CD4-positive, alpha-beta T cell treated with Interleukin-12 subunit alpha and Interleukin-12 subunit beta, for 1 hour (primary cell): ENCODE measurements at places on chromosomes 1 and 21.
A peak's percentile ranks its signal among the peaks of the same experiment; 100 is the strongest.

DNA sequence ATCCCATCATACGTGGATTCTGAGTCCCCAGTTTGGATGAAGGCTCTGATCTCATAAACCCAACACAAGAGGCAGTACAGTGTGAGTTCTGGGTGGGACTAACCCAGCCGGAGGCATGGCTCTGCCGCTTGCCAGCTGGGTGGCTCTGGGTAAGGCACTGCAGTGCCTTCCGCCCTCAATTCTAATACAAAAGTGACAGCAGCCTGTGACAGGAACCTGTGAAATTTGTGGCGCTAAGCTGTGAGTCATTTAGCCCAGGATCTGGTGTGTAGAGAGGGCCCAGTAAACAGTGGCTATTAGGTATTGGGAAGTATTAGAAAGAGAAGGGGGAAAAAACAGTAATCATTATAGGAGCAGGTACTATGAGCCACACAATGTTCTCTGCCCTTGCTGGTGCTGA, 23.3 kb downstream of the HSPG2 start:
- DNase-seq: no peak

DNA sequence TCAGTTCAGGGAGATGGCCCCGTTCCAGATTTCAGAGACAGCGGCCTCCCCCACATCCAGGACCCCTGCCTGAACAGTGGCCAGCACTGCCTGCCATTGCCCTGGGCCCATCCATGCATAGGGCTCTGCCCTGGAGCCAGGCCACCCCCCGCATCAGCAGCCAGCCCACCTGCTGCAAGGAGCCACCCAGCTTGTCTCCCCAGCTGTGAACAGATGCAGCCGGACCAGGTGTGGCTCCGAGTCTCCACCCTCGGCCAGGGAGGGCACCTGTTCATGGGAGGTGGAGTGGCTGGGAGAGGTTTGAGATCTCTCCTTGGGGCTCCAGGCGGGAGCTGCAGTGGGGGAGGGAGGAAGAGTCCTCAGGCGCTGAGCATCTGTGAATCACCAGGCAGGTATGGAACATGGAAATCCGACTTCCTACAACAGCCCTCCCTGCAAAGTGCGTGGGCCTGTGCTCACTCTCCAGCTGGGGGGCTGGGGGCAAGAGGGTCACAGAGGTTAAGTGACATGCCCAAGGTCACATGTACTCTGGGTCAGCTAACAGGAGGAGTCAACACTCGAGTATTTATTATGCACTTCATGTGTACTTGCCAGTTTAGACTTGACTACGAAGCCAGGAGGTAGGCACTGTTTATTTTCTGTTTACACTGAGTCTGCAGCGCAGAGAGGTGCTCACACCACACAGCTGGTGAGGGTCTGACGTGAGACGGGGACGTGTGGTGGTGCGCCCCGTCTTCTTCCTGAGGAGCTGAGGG, 4.8 kb upstream of the HES5 start:
- DNase-seq: no peak

- no peak for DNase-seq
These were observed 247.5 kb downstream of the USH2A start for GRCh38 chr1:216175714-216176113.

- DNase-seq: no peak
These were observed 95.4 kb downstream of the INTS7 start for GRCh38 chr1:211939876-211940468.

- DNase-seq: no peak
These were observed 2.4 kb upstream of the BARHL2 start for GRCh38 chr1:90719330-90720144.

GRCh38 chr1:7402548-7402850, 368.6 kb upstream of the VAMP3 start:
- DNase-seq: no peak

GRCh38 chr1:88549536-88549935, 134.5 kb upstream of the PKN2 start:
- no peak for DNase-seq

GRCh38 chr1:74690909-74691308, 17.3 kb upstream of the ERICH3 start:
- DNase-seq: no peak

- DNase-seq: no peak
These were observed 854.4 kb downstream of the LTN1 start for GRCh38 chr21:28138272-28138671.

GRCh38 chr1:117698398-117699160, 92.7 kb downstream of the TENT5C start:
- no peak for DNase-seq

DNA sequence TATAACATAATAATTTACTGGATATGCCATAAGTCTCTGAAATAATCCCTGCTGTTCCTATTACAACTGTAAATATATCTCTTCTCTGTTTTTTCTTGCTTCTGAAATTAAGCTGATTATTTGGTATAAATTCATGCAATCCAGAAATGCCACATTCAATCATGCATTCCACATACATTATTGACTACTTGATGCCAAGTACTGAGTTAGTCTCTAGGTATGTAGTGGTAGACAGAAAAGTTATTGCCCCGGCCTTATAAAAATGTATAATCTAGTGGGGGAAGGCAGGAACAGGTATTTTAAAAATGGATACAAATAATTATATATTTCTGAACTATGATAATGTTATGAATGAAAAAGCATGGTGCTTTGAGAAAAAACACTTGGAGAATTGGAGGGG, 338.6 kb upstream of the SNX7 start:
- DNase-seq: no peak

GRCh38 chr1:205286335-205286950, 35.1 kb downstream of the NUAK2 start:
- peak; percentile 79 for DNase-seq

GRCh38 chr1:47227341-47228232, 4.4 kb downstream of the TAL1 start:
- no peak for DNase-seq

DNA sequence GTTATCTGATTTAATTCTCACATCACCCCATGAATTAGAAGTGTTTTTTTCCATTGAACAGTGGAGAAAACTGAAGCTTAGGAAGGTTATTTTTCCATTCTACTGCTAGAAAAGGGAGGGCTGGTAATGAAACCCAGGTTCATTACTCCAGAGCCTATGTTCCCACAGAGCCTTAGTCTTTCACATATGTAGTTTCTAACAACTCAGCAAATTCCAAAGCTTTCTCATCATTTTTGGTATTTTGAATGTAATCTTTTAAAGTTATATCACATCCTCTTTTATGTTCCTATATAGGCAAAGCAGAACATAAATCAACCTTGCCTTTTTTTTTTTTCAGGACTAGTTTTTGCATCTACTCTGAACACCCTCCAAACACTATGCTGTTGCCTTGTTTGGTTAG, 131.9 kb upstream of the BEND5 start:
- no peak for DNase-seq

DNA sequence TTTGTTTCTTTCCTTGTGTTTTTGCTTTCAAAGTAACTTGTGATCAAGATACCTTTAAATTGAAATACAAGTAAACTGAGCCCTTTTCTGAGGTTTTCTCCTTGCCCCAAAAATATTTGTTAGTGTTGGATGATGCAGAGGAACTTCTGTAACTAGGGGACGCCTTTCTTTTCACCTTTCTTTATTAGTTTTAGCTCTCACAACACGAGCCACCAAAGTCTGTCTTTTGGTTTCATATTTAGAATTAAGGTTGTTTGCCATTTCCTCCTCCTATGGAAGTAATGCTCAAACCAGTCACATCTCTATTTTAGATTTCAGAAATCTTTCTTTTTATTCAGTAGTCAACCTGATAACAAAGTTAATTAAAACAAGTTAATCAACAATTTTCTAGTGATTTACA, 120.8 kb downstream of the ZP4 start:
- no peak for DNase-seq

DNA sequence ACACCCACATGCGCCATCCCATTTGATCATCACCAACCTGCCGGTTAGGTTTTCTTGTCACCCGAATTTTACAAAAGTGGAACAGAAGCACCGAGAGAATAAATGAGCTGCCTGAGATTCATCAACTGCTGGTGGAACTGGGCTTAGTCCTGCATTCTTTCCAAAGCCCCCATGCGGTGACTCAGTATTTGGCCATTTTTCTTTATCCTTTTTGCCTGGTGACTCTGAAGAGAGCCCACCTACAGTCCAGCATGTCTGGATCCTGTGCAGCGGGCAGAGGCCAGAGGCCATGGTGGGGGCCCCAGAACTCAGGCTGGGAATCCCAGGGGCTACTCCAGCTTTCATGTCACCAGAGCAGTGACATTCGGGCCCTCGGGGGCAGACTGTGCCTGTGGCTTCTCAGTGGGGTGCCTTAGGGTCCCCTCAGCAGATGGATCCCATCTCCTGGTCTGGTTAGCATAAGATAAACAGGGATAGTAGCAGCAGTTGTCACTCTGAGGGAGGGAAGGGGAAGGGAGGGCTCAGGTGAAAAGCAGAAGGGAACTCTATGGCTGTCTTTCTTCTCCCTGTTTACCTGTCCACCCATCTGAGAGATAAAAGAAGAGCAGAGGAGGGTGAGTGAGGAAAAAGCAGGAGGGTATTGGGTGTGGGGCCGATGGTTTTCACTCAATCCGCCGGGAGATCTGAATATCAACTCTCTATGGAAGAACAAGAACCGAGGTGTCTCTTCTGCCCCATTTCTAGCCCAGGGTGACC, 63.2 kb downstream of the KIF26B start:
- DNase-seq: no peak

GRCh38 chr1:7177021-7177420, 391.8 kb downstream of the CAMTA1 start:
- DNase-seq: no peak

DNA sequence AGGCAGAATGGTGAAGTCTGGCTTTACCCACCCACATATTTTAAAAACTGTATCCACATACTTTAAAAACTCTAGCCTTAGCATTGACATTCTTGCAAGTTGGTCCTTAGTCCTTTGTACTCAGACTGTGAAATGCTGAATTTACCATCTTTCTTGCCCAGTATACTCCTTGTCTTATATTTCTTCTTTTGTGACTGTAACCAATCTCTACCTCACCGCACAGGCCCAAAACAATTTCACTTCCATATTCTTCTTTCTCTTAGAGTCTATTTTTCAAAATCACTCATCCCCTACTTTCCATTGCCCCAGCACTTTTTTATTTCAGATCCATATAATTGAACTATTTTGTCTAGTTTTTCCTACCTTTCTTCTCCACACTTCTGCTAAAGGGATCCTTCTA, 892.4 kb upstream of the B3GALT2 start:
- no peak for DNase-seq

DNA sequence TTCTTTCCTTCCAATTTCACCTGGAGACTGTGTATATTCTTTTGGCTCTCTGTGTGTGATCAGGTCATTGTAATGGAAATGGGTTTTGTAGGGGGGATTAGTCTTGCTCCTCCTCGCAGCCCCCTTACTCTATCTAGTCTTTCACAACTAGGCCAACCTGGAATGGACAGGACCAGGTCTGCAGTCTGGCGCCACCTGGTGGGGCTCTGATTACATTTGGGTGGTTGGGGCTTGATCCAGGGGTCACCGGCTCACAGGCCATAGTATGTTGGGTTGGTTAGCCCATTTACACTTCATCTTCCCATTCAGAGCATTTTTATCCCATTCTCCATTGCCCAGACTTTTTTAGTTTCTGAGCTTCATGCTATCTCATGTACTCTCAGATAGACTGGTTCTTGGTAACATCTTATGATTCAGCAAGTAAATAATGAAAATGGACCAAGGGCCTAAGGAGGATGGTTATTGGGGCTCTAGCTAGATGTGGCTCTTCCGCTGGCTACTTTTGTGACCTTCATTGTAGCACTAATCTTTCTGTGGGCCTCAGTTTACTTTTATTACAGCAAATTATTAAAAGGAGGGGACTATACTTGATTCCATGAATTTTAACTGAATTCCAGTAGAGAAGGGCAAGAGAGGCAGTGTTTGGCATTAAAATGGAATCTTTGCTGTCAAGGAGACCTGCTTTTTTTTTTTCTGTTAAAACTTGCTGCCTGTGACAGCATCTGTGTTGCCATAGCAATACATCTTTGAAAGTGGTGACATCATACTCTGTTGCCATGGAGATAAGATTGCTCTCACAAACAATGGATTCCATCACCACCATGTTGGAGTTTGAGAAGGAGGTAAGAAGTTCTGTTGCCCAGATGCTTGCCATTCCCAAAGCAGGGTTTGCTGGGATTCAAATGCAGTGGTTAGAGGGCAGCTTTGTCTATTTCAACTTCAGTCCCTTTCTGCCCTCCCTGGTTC, 150.1 kb downstream of the PLXNA2 start:
- DNase-seq: peak; percentile 46

- no peak for DNase-seq
These were observed 8.6 kb upstream of the ADGRL2 start for GRCh38 chr1:81792184-81792583.

DNA sequence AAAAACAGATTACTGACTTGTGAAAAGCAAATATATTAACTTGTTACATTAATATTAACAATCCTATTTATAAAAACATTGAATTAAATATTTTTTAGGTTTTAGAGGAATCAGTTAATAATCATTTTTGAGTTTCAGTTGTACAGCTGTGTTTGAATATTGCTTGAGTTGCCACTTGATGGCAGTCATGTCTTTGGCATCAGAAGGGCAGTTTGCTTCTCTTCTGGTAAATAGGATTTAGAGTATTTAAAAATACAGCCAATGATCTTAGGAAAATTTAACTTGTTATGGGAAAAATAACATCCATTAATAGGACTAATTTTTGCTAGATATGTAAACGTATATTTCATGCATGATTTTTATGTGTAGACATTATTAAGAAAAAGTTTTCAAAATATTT, 234.1 kb downstream of the NCAM2 start:
- no peak for DNase-seq

DNA sequence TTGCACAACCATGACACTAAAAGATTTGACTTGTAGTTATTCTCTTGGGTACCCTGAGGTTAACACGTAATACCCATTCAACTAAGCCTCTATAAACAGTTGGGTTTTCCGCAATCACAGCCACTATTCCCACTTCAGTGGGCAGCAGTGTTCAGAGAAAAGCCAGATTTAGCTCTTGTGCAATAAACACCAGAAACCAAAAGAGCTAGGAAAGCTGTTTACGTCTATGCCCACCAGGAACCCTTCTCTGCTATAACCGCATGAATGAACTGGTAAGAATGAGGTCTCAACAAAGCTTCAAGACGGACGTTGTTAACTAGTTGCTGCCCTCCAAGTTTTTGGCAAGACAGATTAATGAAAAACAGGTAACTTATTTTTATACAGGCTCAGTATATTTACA, 101.3 kb downstream of the SLC45A1 start:
- DNase-seq: no peak

GRCh38 chr1:226781937-226782609, 43.0 kb upstream of the ITPKB start:
- DNase-seq: no peak

DNA sequence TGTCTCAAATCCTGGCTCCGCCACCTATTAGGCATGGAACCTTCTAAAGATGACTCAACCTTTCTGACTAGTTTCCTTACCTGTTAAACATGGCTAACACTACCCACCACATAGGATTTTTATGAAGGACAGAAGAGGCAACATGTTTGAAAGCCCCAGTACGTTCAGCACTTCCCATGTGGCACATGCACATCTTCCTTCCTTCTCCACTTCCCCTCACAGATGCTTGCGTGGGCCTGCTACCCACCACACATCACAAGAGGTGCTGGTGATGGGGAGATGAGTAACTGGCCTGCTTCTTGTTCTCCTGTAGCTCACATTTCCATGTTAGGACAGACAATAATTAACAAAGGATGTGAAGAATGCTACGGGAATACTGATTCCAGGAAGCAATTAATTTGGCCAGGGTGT, 7.1 kb downstream of the ZBTB21 start:
- no peak for DNase-seq
